ENCODE measurements at places on chromosomes 3 and 15.

- DNase-seq: no peak
Observed at GRCh38 chr3:8839607-8840325, 70.4 kb upstream of the OXTR start.

- no peak for DNase-seq
Observed at GRCh38 chr3:118272991-118273390, 761.7 kb downstream of the IGSF11 start.

GRCh38 chr3:175149675-175150074, 290.5 kb downstream of the NAALADL2 start:
- DNase-seq: no peak

DNA sequence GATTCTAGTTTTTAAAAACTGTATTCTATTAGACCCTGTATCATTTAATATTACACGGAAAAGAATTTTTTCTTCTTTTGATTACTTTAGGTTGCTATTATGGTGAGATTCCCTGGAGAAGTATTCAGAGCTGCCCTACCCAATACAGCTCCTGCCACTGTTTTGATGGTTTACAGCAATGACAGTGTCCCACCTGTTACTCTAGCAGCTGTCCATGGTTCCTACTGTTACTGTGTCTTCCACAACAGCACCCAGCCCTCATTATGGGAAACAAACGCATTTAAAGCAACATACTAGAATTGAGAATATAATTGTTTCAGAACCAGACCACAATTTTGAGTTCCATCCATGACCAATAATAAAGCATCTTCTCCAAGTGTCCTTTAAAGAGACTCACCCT, 450.7 kb downstream of the SHQ1 start:
- DNase-seq: no peak

DNA sequence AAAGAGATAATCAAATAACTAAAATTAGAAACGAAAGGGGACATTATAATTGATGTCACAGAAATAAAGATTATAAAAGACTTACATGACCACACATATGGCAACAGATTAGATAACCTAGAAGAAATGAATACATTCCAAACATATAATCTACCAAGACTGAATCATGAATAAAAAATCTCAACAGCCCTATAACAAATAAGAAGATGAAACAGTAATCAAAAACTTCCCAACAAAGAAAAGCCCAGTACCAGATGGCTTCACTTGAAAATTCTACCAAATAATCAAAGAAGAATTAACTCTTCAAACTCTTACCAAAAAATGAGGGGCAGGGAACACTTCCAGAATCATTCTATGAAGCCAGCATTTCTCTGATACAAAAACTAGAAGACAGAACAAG, 11.8 kb downstream of the TOP2B start:
- no peak for DNase-seq

GRCh38 chr15:97903971-97904572, 56.4 kb upstream of the ARRDC4 start:
- no peak for DNase-seq

- no peak for DNase-seq
Observed at GRCh38 chr15:64009241-64009640, 37.0 kb downstream of the DAPK2 start.

DNA sequence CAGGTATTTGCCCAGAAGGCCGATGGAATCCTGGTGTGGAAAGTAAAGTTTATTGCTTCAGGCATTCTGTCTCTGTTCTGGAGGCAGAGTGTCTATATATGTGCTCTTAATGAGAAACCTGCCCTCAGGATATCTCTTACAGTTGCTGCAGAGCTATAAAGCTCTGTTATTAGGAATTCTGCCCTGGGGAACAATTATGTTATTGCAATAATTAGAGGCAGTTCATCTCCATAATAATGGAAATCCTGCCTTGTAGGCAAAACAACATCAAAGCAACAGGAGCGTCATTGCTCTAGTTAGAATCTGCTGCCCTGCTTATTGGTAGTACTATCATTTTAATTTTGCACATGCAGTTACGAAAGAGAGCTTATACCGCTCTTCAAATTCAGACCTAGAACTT, 175.6 kb downstream of the IL5RA start:
- no peak for DNase-seq

GRCh38 chr3:28860307-28860706, 420.6 kb upstream of the RBMS3 start:
- no peak for DNase-seq

DNA sequence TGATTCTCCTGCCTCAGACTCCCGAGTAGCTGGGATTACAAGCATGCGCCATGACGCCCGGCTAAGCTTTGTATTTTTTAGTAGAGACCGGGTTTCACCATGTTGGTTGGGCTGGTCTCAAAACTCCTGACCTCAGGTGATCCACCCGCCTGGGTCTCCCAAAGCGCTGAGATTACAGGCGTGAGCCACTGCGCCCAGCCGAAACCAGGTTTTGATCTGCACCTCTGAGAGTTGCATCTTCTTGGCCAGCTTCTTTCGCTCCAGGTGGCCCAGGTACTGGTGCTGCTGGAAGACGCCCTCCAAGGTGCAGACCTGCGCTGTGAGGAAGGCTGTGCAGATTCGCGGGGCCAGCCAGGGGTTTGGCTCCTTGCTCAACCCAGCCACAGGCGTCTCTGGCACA, 275.4 kb upstream of the LRRC3B start:
- no peak for DNase-seq

DNA sequence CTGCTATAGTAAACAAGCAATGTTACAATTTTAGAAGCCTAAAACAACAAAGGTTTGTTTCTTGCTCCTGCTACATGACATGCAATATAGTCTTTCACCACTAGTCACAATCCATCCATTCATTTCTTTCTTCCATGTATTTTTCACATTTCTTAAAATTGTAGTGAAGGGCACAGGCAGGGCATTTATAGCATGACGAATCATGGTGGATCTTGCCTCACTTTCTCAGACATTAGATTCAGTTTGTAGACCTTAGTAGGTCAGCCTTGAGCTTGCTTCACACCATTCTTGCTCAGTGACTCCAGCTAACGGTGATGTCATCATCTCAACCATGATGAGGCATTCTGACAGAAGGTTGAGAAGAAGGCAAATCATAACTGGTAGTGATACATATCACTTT, 546.8 kb downstream of the TBL1XR1 start:
- no peak for DNase-seq

DNA sequence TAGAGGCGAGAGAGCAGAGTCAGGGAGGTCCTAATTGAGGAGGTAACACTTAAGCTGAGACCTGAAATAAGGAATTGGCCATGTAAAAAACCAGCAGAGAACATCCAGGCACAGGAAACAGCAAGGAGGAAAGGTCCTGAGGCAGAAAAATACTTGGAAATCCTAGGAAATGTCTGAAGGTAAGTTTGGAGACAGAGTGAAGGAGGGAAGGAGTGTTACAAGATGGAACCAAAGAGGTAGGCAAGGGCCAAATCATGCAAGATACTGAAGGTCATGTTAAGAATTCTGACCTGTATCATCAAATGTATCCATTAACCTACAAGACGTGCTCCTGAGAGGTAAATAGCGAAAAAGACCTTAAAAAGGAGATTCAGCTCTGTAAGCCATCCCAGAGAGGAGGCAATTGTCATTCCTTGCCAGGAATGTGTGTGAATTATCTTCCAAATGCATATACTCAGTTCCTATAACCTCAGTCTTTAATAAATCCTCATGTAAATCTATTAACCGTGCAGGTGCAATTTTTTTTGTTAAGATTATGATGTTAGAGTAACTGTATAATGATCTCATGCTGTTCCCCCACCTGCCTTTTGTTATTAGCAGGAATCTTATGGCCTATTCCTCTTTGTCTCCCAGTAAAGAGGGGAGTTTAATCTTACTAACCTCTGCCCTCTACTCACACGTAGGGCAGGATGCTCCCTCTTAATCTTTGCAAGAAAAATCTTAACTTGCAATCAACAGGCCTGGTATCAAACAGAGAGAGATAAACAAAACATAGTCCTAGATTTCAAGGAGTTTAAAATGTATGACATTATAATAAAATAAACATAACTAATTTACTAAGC, 166.9 kb downstream of the ULK4 start:
- no peak for DNase-seq

GRCh38 chr15:58595516-58596263, 153.8 kb downstream of the ADAM10 start:
- DNase-seq: no peak

DNA sequence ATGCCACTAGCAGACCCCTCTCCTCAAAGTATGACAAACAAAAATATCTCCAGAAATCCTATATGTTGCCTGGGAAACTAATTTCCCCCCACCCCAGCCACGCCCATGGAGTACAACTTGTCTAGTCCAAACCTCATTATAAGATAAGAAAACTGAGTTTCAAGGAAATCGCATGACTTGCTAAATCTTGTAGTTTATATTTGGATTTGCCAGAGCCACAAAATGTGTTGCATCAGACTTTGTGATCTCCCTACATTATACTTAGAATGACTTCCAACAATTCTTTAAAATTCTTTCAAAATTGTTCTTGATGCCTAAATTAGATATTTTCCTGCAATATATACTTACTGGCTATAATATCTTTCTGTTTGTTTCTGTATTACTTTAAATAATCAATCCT, 1034.4 kb downstream of the IGSF11 start:
- no peak for DNase-seq

GRCh38 chr3:122123850-122124249, 59.6 kb upstream of the CASR start:
- DNase-seq: no peak

GRCh38 chr15:91186904-91187656, 87.0 kb downstream of the SV2B start:
- no peak for DNase-seq

DNA sequence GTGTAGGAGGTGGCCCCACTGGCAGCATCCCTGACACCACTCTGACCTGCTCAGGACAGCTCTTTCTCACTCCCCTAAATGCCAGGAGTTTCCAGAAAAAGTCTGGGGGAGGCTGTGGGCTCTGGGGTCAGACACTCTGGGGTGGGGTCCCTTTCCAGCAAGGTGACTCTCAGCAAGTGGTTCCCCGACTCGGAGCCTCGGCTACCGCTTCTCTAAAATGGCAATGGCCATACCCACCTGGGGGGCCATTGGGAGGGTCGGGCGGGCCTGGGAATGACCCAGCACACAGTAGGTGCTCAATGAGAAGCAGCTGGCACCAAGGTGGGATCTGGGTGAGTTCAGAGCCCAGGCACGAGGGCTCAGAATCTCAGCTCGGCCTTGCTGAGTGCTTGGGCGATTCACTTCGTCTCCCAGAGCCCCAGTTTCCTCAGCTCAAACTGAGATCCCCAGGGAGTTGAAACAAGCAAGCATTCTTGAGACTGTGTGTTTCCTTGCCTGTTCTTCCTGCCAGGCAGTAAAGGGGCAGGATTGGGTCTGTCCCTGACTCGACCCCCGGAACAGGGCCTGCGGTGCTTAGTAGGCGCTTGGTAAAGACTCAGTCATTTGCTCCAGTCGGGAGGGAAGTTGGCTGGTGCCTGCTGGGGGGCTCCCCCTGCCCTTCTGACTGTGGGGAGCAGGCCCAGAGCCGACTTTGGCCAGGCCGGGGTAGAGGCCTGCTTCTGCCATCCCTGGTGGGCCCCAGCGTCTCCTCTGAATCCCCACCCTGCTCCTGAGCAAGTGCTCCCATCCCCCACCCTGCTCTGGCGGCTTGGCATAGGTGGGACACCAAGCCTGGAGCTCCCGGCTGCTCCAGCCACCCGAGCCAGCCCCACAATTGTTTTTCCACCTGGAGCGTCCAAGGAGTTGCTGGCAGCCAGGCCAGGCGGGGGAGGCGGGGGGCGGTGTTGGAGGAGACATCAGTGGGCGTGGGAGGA, 32.9 kb upstream of the FBLN2 start:
- DNase-seq: no peak

GRCh38 chr3:193711964-193712598, 119.1 kb downstream of the OPA1 start:
- no peak for DNase-seq

DNA sequence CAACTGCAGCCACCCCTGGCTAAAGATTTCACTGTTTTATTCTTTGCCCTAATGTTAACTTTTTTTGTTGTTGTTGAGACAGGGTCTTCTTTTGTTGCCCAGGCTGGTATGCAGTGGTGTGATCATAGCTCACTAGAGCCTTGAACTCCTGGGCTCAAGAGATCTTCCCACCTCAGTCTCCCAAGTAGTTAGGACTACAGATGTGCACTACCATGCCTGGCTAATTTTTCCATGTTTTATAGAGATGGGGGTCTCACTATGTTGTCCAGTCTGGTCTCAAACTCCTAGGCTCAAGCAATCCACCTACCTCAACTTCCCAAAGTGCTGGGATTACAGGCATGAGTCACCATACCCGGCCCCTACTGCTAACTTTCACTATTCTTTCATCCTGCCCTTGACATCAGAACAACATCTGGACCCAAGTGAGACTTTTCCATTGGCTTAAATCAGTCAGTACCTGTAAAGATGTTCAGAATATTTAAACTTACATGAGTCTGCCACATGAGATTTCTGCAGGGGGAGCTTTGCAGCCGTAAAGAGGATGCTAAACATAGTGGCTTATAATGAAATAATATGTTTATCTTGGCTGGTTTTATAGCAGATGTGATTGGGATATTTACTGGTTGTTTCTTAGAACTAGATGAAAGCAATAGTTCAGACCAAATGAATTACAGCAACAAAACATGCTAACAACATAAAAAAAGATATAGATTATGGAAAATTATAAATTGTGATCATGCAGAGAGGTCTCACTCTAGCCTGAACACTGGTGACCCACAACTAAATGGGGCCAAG, 73.6 kb downstream of the HMG20A start:
- no peak for DNase-seq

- DNase-seq: no peak
Observed at GRCh38 chr3:23941440-23941839, 3.6 kb upstream of the NR1D2 start.

- no peak for DNase-seq
Observed at GRCh38 chr15:89114990-89115389, 26.7 kb downstream of the ABHD2 start.

DNA sequence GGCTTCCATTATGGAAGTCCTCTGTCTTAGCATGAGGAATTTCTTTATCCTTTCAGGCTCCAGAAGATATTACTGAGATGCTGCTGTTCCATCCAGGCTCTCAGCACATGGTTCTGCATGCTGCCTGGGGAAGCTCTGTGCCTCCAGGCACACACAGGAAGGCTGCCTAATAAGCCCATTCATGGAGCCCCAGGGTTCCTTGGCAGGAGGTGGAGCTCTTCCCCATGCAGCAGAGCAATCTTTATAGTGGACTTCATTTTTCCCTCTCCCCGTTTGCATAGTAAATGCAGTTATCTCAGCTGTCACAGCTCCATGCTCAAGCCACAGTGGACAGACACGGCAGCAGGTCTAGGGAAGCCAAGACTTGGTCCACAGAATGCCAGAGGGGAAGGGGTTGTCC, 57.6 kb downstream of the BOC start:
- no peak for DNase-seq
